ENCODE measurements at places on chromosomes 6 and 20.
A peak's percentile ranks its signal among the peaks of the same experiment; 100 is the strongest.

GRCh38 chr6:169326067-169326799 is 72.6 kb upstream of the THBS2 start:
- H3K4me1 ChIP-seq: no peaks in the 10 kb centered on the region
- H3K27ac ChIP-seq: no peak overlapping the region
- peak; percentile 70 for DNase-seq
- no peak overlapping the region for H3K4me3 ChIP-seq
- H3K36me3 ChIP-seq: no peaks in the 10 kb centered on the region
- no peaks in the 10 kb centered on the region for H3K27me3 ChIP-seq

GRCh38 chr20:25145131-25145530 is 50.4 kb upstream of the ENTPD6 start:
- no peaks in the 10 kb centered on the region for H3K36me3 ChIP-seq
- DNase-seq: no peak
- no peak overlapping the region for H3K4me3 ChIP-seq
- no peaks in the 10 kb centered on the region for H3K4me1 ChIP-seq
- H3K27me3 ChIP-seq: no peaks in the 10 kb centered on the region

- no peaks in the 10 kb centered on the region for H3K27me3 ChIP-seq
- no peak overlapping the region for H3K27ac ChIP-seq
- no peak for DNase-seq
- peaks cover 9% of the 10 kb centered on the region for H3K36me3 ChIP-seq
Observed at GRCh38 chr6:82381278-82381677, 17.7 kb downstream of the TPBG start.

GRCh38 chr6:142810952-142811514 is 133.9 kb downstream of the HIVEP2 start:
- H3K36me3 ChIP-seq: no peaks in the 10 kb centered on the region
- DNase-seq: no peak
- H3K4me1 ChIP-seq: peaks cover 4% of the 10 kb centered on the region
- no peak overlapping the region for H3K27ac ChIP-seq
- H3K4me3 ChIP-seq: no peak overlapping the region
- no peaks in the 10 kb centered on the region for H3K27me3 ChIP-seq

- no peak for DNase-seq
- H3K27me3 ChIP-seq: no peaks in the 10 kb centered on the region
- H3K27ac ChIP-seq: no peak overlapping the region
Observed at GRCh38 chr6:54125493-54125892, 14.2 kb downstream of the MLIP start.

- H3K27ac ChIP-seq: no peak overlapping the region
- H3K4me1 ChIP-seq: no peaks in the 10 kb centered on the region
- no peaks in the 10 kb centered on the region for H3K36me3 ChIP-seq
- no peak overlapping the region for H3K4me3 ChIP-seq
- DNase-seq: no peak
Observed at GRCh38 chr20:56417911-56418310, 5.9 kb downstream of the CASS4 start.

- H3K27ac ChIP-seq: no peak overlapping the region
- peaks cover 3% of the 10 kb centered on the region for H3K4me1 ChIP-seq
- no peak for DNase-seq
Observed at GRCh38 chr6:9485992-9486391, 928.9 kb downstream of the TFAP2A start.

DNA sequence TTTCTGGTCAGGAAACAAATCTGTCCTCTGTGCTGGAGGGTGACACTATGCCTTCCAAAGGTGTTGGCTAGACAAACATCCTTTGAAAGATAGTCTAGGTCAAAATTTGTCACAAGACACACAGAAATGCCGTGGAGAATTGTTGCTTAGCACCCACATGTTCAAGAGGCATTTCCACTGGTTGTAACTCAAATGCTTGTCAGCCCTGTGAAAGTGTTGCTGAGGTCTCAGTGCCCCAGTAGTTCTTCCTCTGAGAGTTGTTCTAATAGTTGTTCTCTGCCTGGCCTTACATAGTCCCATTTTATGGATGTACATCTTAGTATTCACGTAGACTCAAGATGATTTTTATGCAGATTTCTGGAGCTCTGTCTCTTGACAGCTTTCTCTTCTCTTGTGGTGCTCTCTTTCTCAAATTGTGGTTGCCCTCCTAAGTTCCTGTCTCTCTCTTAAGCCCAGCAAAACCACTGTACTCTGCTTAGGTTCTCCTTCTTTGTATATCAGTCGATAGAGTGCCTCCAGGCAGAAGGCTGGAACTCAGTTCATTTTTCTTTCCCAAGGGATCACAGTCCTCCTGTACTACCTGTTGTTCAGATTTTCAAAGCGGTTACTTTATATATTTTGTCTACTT is 39.5 kb upstream of the REV3L start:
- no peak overlapping the region for H3K4me3 ChIP-seq
- H3K36me3 ChIP-seq: no peaks in the 10 kb centered on the region
- no peak for DNase-seq

- DNase-seq: no peak
- H3K27ac ChIP-seq: no peak overlapping the region
- H3K27me3 ChIP-seq: no peaks in the 10 kb centered on the region
- H3K4me1 ChIP-seq: no peaks in the 10 kb centered on the region
- peaks cover 10% of the 10 kb centered on the region for H3K36me3 ChIP-seq
Observed at GRCh38 chr20:32370897-32371296, 12.8 kb downstream of the ASXL1 start.

DNA sequence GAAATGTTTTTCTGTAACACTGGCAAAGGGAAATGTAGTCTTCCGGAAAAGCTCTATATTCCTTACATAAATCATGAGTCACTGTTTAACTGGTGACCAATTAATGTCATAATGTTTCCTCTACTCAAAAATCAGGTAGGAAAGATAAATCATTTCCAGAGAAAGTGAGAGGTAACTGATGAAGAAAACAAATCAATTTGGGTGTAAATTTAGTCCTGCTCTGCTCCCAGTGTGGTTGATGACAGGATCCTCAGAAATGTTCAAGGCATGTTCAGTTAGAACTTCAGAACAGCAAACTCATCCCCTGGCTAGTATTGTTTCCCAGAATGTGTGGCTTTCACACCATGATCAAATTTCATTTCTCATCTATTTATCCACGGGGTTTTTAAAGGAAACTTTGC is 38.8 kb upstream of the SPACA1 start:
- no peak overlapping the region for H3K4me3 ChIP-seq
- H3K27ac ChIP-seq: no peak overlapping the region
- no peaks in the 10 kb centered on the region for H3K36me3 ChIP-seq
- no peaks in the 10 kb centered on the region for H3K4me1 ChIP-seq
- H3K27me3 ChIP-seq: no peaks in the 10 kb centered on the region

DNA sequence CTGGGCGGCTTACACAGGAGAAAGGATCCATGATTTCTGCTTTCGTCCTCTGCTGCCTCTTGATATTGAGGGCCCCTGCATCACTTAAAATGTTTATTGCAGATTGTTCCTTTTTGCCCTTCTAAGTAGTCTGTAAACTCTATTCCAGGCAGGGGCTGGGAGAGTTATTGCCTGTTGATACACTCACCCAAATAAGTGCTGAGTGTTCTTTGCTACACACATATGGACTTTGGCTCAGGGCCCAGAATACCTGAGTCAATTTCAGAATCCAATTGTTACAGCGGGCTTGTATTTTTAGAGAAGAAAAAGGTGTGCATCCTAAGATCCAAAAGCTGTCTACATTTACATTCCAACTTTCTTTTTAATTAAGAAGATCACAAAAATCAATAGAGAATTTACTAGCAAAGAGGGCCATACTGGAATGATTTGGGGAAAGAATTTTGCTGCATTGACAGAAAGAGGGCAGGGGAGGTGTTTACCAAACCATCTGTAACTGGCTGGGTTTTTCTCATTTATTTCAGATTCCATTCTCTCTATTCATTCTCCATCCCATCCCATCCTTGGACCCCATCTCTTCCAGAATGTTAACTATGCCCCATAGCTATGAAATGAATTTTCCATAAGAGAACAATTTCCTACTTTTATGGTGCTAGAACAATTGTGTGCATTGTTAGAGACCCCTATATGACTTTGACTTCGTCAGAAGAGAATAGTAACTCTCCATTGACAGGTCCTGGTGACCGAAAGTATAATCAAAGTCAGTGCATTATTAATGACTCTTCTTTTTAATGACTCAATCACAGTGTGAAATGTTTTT is 959.9 kb upstream of the FLRT3 start:
- no peaks in the 10 kb centered on the region for H3K4me1 ChIP-seq
- no peaks in the 10 kb centered on the region for H3K27me3 ChIP-seq
- H3K4me3 ChIP-seq: no peak overlapping the region
- no peaks in the 10 kb centered on the region for H3K36me3 ChIP-seq
- no peak overlapping the region for H3K27ac ChIP-seq

GRCh38 chr6:85436411-85436810 is 13.5 kb upstream of the NT5E start:
- H3K4me1 ChIP-seq: no peaks in the 10 kb centered on the region
- H3K36me3 ChIP-seq: no peaks in the 10 kb centered on the region
- no peak overlapping the region for H3K27ac ChIP-seq
- H3K27me3 ChIP-seq: no peaks in the 10 kb centered on the region

DNA sequence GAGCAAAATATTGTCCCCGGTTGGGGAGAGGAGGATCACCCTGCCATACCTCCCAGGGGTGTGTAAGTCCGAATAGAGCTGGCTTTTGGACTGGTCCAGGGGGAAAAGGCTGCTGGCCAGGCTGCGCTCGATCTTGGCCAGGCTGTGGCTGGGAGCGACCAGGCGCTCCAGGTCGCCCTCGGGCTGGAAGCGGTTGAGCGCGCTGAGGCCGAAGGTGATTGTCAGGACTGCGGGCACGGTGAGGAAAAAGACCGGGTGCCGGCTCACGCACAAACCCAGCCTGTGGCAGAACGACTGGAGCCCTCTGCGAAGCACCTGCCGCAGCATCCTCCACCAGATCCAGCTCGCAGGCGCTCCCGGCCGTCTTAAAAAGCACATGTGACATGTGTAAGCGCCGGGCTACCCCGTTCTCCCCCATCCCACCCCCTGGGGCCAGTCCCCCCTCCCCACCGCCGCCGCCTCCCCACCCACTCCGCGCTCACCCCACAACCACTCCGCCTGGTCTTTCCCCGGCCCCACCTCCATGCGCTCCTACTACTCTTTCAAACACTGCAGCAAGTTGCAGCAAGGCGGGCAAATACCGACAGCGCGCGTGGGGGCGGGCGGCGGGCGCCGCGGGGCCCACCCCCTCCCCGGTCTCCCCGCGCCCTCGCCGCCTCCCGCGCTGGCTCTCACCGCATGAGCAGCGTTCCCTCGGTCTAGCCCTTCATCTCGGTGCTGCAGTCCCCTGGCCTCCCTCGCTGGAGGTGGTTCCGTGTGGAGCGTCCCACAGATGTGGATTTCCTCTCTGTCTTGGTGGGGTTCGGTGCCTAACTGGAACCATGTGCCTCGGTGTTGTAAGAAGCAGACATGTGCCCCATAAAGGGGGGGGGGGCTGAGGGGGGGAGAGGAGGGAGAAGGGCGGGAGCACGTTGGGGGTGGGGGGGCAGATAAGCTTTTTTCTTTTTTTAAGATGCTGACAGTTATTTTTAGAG is 42.4 kb downstream of the PTCHD4 start:
- peaks cover under 1% of the 10 kb centered on the region for H3K4me1 ChIP-seq
- DNase-seq: peak; percentile 46
- no peak overlapping the region for H3K27ac ChIP-seq

- H3K36me3 ChIP-seq: peaks cover 4% of the 10 kb centered on the region
- H3K4me3 ChIP-seq: no peak overlapping the region
- H3K4me1 ChIP-seq: no peaks in the 10 kb centered on the region
- no peak for DNase-seq
- no peak overlapping the region for H3K27ac ChIP-seq
Observed at GRCh38 chr6:169965657-169966311, 214.4 kb downstream of the ERMARD start.

GRCh38 chr6:5025911-5026819 is 22.3 kb upstream of the RPP40 start:
- no peaks in the 10 kb centered on the region for H3K4me1 ChIP-seq
- H3K27ac ChIP-seq: no peak overlapping the region
- peak overlapping the region; percentile 86 for H3K4me3 ChIP-seq
- DNase-seq: peak; percentile 76
- H3K27me3 ChIP-seq: no peaks in the 10 kb centered on the region

GRCh38 chr6:27477318-27478013 is 4.6 kb upstream of the ZNF184 start:
- no peak overlapping the region for H3K4me3 ChIP-seq
- no peaks in the 10 kb centered on the region for H3K36me3 ChIP-seq
- H3K4me1 ChIP-seq: peaks cover 2% of the 10 kb centered on the region
- no peak for DNase-seq
- H3K27me3 ChIP-seq: no peaks in the 10 kb centered on the region
- no peak overlapping the region for H3K27ac ChIP-seq

GRCh38 chr20:63908008-63908682 is 13.2 kb downstream of the DNAJC5 start:
- H3K4me3 ChIP-seq: no peak overlapping the region
- no peak for DNase-seq
- H3K36me3 ChIP-seq: peaks cover 5% of the 10 kb centered on the region
- H3K4me1 ChIP-seq: no peaks in the 10 kb centered on the region
- no peak overlapping the region for H3K27ac ChIP-seq

GRCh38 chr6:392441-393390 is 1.2 kb downstream of the IRF4 start:
- no peak for DNase-seq
- H3K36me3 ChIP-seq: no peaks in the 10 kb centered on the region
- no peaks in the 10 kb centered on the region for H3K4me1 ChIP-seq
- no peak overlapping the region for H3K27ac ChIP-seq
- peak overlapping the region; percentile 89 for H3K4me3 ChIP-seq
- H3K27me3 ChIP-seq: peaks cover 33% of the 10 kb centered on the region

DNA sequence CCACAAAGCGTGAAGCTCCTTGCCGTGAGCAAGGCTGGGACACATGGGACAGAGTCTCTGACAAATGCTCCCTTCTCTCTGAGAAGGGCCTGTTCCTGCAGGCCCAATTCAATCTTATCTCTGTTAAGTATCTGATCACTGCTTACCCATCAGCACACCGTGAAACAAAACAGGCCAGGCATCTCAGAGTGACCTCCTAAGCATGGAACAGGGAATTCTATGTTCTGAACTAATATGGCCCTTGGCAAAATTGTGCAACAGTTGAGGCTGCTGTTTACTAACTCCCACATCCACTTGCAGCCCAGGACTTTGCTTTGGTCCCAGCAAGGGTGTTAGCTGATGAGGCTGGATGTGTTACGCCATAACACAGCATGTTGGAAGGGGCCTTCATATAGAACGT is 79.2 kb downstream of the GCLC start:
- no peak overlapping the region for H3K4me3 ChIP-seq
- H3K27me3 ChIP-seq: no peaks in the 10 kb centered on the region
- no peaks in the 10 kb centered on the region for H3K4me1 ChIP-seq

GRCh38 chr6:143673669-143674068 is 4.1 kb upstream of the PHACTR2 start:
- H3K27me3 ChIP-seq: no peaks in the 10 kb centered on the region
- 0 out of 2 replicates have a peak overlapping the region, but pooled peaks have one; percentile 14 for H3K4me3 ChIP-seq
- no peak for DNase-seq
- H3K27ac ChIP-seq: no peak overlapping the region
- peaks cover 9% of the 10 kb centered on the region for H3K36me3 ChIP-seq

- DNase-seq: no peak
- no peaks in the 10 kb centered on the region for H3K27me3 ChIP-seq
- H3K36me3 ChIP-seq: peaks cover 24% of the 10 kb centered on the region
- no peak overlapping the region for H3K27ac ChIP-seq
Observed at GRCh38 chr6:166333172-166333995, 9.0 kb downstream of the SFT2D1 start.

- H3K4me1 ChIP-seq: no peaks in the 10 kb centered on the region
- no peaks in the 10 kb centered on the region for H3K27me3 ChIP-seq
- DNase-seq: no peak
- no peak overlapping the region for H3K27ac ChIP-seq
Observed at GRCh38 chr20:37202267-37202943, 23.1 kb upstream of the MROH8 start.
